ENCODE measurements at places on chromosomes 13 and 19. TPM values are rescaled to one million over a fixed set of nuclear protein-coding genes. Genes with fewer than 3 reads are reported as not detected.
A peak's percentile ranks its signal among the peaks of the same experiment; 100 is the strongest.

DNA sequence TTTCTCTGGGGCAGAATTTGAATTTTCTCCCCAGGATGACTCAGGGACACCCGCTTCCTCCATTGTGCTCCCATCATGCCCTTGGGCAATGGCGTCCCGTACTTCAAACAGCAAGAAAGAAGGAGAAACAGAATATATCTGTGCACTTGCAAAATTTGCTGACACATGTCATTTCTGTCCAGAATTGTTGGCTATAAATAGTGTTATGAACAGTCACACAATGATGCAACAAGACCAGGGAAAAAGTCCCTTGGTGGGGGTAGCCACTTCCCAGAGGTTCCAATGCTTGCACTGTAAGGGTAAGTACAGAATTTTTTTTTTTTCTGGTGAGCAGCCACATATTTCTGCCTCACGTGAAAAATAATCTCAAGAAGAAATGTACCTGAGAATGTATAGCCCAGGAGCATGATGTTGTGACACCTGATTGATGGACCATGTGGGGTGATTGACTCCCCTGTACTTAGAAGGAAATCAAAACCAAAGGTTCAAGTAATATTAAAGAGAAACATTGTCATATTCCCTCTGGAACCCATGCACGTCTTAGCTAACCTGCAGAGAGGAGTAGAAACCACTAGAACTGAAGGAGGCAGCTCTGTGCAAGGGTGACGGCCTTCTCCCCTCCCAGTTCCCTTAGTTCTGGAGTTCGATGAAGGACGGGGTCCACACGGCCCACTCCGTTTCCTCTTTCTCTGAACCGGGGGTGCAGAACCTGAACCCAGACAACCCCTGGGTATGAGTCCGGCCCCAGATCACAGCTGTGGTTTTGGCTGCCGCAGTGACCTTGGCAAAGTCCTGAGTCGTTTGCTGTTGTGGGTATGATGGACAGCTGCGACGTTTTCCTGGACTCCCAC lies 9.3 kb upstream of the LAIR1 start:
- no peak for DNase-seq

- DNase-seq, result no peak
Observed at GRCh38 chr13:50222569-50223332, 207.5 kb downstream of the KCNRG start.

The TRIP10 gene
- total RNA-seq, result 38.7 TPM

GRCh38 chr13:28753208-28753892 lies 34.6 kb upstream of the SLC46A3 start:
- peak; percentile 90 for DNase-seq

DNA sequence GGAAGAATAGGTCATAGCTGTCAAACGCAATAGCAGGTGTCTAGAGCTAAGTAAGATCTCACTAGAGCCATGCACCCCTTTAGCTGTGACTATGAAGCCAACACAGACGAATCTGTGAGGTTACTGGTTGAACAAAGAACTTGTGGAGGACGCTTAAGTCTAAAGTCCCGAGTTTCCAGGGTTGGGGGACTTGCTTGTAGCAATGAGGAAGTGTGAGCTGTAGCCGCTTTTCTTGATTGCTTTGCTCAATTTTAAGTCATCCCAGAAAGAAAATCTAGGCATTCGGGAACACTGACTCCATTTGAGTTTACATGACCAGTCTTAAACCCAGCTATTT lies 1.6 kb downstream of the GPC5 start:
- no peak for DNase-seq

GRCh38 chr19:46860846-46861690 lies at the start of gene ARHGAP35:
ARHGAP35 (plus strand) TSS chr19:46860997; CDS start chr19:46918676, 57,679 bp downstream.
- no peak for DNase-seq

The FCAR gene
- total RNA-seq, result not detected

The TNNI3 gene
- not detected for total RNA-seq

DNA sequence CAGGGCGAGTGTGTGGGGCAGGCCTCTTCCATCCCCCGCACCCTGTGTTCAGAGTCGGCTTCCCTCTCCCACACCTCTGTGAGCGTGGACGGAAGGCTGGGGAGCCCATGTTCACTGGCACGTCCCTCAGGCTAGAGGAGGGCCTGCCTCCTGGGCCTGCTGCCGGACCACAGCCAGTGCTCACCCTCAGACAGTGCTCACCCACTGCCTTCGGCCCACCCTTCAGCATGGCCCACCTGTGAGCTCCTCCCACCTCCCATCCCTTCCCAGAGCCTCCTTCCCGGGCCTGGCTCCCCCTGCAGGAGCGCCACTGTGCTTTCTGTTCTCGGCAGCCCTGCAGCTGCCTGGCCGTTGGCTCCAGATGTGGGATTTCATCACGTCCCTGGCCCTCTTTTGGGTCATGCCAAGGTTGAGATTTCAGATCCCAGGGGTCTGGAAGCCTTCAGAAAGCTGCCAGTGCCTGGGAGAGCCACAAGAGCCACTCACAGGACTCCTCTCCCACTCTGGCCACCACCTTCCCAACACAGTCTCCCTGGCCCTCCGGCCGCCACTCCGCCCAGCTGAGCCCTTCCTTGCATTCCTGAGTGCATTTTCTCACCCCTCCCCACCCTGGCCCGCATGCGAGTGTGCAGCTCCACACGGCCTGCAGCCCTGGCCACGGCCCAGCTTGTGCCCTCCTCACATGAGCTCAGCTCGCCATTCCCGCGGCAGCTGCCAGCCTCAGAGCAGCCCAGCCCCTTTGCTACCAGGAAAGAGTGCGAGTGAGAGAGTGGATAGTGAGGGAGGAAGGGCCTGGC lies 25.3 kb downstream of the CAPN12 start:
- peak; percentile 28 for DNase-seq

- peak; percentile 58 for DNase-seq
Observed at GRCh38 chr13:42333613-42334328, 61.8 kb downstream of the AKAP11 start.

DNA sequence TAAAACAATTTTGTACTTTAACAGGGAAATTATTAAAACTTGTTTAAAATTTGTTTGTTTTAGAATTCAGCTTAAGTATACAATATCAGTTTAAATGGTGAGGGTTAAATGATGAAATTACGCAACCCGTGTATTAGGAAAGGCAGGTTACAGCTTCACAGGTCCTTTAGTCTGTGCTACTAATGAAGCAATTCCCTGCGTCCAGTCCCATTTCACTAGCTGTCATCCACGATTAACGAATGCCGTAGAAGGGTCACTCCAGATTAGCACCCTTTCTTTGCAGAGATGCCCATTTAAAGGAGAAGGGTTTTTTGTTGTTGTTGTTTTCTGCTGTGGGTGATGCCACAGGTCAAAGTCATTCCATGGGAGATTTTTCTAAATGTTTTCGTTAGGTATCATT lies 457.6 kb upstream of the SLC10A2 start:
- no peak for DNase-seq

GRCh38 chr19:4541114-4541805 lies 1.4 kb upstream of the LRG1 start:
- DNase-seq, result no peak

GRCh38 chr13:22161871-22162270 lies 491.0 kb downstream of the FGF9 start:
- no peak for DNase-seq

The SLC17A7 gene
- 1.7 TPM for total RNA-seq

GRCh38 chr19:2867025-2867991 lies at the start of gene ZNF556:
ZNF556 (plus strand) TSS chr19:2867335; CDS start chr19:2867422, 87 bp downstream.
- DNase-seq, result peak; percentile 20

The FXYD5 gene
- total RNA-seq, result 255 TPM

- peak; percentile 42 for DNase-seq
Observed at GRCh38 chr13:77698201-77699058, 943 bp downstream of the SLAIN1 start.

GRCh38 chr13:46389457-46390451 lies 2.7 kb upstream of the RUBCNL start:
- peak; percentile 52 for DNase-seq

GRCh38 chr19:48962029-48962848 lies 2.9 kb upstream of the FTL start:
- DNase-seq, result peak; percentile 72

GRCh38 chr13:24221007-24221406 lies 60.5 kb downstream of the SPATA13 start:
- DNase-seq, result no peak

- no peak for DNase-seq
Observed at GRCh38 chr19:726993-727956, 18.5 kb downstream of the PALM start.

DNA sequence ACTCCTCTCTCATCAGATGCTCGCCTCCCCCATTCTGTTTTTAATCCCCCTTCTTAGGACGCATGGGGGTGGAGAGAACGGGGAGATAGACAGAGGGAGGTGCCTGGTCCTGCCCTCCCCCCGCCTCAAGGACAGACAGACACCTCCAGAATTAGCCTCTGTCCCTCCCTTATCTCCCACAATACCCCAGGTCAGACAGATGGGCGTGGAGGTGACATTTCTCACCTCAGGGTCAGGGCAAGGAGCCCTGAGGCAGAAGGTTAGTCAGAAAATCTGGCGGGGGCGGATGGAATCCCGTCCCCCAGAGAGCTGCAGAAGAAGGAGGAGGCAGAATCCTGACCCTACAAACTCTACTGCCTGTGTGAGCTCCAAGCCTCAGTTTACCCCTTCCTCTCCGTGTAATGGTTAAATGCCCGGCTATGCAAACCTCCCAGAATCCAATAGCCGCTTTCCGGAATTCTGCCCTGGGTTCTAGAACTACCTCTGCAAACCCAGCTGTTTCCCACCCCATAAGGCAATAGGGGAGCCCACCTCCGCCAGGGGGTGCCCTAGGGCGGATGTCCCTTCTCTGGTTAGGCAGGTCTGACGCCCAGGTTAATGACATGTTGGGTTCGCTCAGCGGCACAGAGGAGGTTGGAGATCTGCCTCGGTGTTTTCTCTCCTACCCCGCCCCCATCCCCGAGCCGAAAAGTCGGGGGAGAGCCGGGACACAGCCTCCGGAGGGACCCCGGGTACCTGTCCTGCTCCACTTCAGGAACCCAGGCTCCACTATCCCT lies 900 bp downstream of the PPP1R13L start:
- peak; percentile 67 for DNase-seq

GRCh38 chr13:24683838-24684599 lies 3.8 kb downstream of the ATP12A start:
- DNase-seq, result peak; percentile 56

The GIPR gene
- 0.07 TPM for total RNA-seq

DNA sequence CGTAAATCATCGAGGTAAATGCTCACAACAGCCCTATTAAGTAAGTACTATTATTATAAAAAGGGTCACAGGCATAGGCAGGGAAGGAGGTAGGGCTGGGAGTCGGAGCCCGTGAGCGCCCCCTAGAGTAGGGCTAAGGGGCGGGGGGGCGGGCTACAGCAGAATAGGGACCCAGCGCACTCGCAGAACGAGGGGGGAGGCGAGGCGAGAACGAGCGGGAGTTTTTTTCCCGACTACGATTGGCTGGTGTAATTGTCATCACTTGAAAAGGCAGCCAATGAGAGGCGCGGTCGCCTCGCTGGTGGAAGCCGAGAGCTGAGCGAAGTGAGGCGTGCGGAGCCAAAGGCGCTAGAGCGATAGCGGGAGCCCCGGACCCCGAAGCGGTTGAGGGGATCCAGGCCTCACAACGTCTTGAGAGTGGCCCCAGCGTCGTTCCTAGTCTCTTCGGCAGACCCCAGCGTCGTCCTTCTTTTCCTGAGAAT lies 24.2 kb downstream of the KEAP1 start:
- DNase-seq, result peak; percentile 51

DNA sequence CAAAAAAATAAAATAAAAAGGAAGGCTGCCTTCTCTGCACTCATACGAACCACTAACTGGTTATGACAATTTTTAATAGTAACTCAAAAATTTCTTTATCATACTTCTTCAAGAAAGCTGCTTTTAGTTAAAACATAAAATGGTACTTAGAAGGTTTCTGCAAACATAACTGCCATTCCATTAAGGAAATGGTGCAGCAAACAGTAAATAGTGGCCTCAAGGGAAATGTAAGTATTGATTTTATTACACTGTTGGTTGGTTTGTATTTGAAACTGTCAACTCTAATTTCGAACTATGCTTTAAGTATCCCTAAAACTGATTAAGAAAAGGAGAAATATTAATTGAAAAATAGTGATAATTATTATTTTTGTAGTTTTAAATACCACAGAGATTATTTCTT lies 278.0 kb downstream of the DACH1 start:
- no peak for DNase-seq

The CFD gene
- not detected for total RNA-seq

The EPSTI1 gene
- total RNA-seq, result 0.20 TPM

DNA sequence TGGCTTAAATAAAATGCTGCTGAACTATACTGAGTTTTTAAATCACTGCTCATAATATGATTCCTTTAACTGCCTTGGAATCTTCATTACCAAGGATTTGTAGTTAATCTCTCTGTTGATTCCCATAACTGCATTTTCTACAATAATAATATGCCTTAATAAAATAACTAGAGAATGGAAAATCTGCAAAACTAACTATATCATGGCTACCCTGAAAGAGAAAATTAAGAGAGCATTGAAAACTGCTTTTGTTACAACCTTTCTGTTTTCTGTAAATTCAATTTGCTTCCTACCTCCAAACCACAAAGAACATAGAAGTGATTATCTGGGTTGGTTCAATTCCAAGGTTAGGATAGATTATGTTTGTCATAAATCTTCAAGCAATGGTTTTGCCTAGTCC lies 202.8 kb upstream of the ATXN8OS start:
- no peak for DNase-seq

- DNase-seq, result peak; percentile 26
Observed at GRCh38 chr19:46211201-46211881, 18.2 kb upstream of the IGFL1 start.

- no peak for DNase-seq
Observed at GRCh38 chr19:7333198-7334118, 15.3 kb upstream of the ARHGEF18 start.

DNA sequence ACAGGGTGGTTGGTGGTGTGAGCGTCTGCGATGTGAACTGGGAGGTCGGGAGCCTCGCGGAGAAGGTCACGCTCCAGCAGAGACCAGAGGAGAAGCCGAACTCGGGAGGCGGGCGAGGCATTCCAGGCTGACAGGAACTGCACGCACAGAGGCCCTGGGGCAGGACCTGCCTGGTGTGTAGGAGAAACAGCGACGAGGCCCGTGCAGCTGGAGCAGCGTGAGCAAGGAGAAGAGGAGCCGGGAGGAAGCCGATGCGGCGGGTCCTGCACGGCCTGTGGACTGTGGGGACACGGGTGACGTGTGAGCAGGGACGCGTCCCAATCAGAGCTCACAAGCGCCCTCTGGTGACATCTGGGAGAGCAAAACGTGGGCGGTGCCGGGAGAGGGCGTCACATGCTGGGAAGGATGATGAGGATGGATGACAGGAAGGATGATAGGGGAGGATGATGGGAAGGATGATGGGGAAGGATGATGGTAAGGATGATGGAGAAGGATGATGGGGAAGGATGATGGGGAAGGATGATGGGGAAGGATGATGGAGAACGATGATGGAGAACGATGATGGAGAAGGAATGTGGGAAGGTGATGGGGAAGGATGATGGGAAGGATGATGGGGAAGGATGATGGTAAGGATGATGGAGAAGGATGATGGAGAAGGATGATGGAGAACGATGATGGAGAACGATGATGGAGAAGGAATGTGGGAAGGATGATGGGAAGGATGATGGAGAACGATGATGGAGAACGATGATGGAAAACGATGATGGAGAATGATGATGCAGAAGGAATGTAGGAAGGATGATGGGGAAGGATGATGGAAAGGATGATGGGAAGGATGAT lies 16.1 kb upstream of the MADCAM1 start:
- no peak for DNase-seq

- DNase-seq, result no peak
Observed at GRCh38 chr19:39704181-39705044, at the start of gene LGALS14. LGALS14 (plus strand) TSS chr19:39704481; CDS start chr19:39704529, 48 bp downstream.

The R3HDM4 gene
- 42.2 TPM for total RNA-seq
